ENCODE measurements at places on chromosomes 7 and 10. TPM values are rescaled to one million over a fixed set of nuclear protein-coding genes. Genes with fewer than 3 reads are reported as not detected.

ZNF680 gene
- polyA plus RNA-seq: 4.6 TPM

SH2D4B gene
- 0.03 TPM for polyA plus RNA-seq

ADRB1 gene
- polyA plus RNA-seq: 0.62 TPM

RFC2 gene
- polyA plus RNA-seq: 71.2 TPM

Data from A549 (cell line).